ENCODE measurements at places on chromosomes 5 and 9. TPM values are rescaled to one million over a fixed set of nuclear protein-coding genes. Genes with fewer than 3 reads are reported as not detected.

- peak; percentile 75 for DNase-seq
Measured at GRCh38 chr5:147558826-147559225, 49.0 kb upstream of the DPYSL3 start.

FAM221B gene
- total RNA-seq: not detected

PLK2 gene
- 45.6 TPM for total RNA-seq

DNA sequence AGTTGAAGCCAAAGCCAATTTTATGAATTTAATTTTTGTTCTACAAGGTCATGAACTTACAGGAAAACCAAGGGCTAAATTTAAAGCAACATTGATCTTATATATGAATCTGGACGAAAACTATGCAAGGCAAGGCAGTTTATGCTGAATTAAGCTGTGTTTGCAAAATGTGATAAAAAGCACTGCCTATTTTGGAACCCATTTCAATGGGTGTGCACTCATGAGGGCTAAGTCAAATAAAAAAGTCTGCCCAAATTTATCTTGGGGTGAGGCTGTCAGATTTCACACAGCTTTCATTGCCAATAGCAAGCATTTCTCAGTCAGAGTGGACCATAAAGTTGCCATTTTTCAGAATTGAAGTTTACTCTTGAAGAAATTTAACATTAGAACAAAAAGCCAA is 199.9 kb downstream of the LURAP1L start:
- DNase-seq: no peak

GRCh38 chr5:140131967-140132409 is 6.3 kb downstream of the IGIP start:
- DNase-seq: peak; percentile 88

MELK gene
- 34.3 TPM for total RNA-seq

BDP1 gene
- 15.1 TPM for total RNA-seq

GRCh38 chr5:94694671-94695070 is 76.2 kb downstream of the SLF1 start:
- DNase-seq: no peak

DNA sequence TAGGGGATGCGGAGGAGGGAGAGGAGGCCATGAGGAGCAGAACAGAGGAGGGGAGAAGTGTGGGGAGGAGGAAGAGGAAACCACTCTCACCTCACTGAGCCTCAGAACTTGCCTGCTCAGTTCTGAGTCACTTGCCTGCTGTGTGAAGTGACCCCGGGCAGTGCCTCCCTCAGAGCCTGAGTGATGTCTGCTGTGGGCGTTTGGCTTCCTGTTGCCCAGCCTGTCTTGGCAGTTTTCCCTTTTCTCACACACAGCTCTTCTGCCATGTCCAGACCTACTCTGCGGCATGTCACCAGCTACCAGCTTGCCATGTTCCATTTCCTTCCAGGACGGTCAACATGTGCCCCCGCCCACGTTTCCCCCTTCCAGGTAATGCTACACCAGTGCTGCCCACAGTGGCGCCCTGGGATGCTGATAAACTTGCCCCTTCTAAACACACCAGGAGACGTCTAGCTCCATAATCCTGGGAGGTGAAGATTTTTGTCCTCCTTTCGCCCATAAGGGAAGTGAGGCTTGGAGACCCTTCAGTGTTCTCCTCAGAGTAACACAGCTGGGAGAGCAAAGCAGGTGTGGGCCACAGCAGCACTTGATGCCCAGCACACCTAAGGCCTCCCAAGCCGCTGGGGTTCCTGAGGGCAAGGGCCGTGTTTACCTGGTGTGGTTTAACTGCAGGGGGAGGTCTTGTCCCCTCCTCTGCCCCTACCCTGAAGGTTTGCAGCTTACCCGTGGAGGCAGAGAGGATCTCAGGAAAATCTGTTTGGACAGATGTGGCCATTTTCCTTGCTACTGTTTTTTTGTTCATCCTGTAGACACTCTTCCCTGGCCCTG is 63.8 kb upstream of the RNF130 start:
- DNase-seq: no peak

FAM200C gene
- total RNA-seq: 2.2 TPM

SPATA31C1 gene
- not detected for total RNA-seq

All from HFFc6 (cell line).